ENCODE measurements at places on chromosomes 4 and X.

DNA sequence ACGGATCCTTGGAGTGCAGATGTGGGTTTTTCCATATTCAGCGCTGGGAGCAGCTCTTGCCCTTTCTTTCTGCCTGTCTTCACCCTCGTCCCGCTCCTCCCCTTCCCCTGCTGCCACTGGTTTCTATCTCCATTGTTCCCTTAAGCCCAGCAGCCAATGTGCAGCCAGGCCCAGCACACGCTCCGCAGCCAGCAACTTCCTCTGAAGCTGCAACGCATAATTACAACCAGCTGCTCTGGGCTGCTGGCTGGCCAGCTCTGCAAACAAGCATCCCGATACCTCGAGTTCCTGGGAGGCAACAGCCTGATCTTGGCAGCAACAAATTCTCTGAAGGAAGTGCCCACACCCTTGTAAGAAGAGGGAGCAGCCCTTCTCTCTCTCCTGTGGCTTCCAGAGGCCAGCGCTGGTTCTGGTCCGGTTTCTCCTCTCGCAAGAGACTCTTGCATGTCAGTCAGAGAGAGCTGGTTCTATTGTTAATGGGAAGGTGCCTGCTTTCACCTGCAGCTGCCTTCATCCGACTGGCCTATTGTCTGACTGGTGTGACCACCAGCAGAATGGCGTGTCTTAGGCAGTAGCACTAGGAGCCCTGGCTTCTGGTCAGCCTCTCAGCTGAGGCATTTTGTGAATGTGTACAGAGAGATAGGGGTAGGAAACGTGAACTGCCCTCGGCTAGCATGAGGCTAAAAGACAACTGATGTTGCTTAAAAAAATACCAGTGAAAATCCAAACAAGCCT lies 83.8 kb upstream of the MAML3 start:
- DNase-seq: no peak

- DNase-seq: no peak
Measured at GRCh38 chrX:71053217-71053621, 14.9 kb downstream of the SNX12 start.

DNA sequence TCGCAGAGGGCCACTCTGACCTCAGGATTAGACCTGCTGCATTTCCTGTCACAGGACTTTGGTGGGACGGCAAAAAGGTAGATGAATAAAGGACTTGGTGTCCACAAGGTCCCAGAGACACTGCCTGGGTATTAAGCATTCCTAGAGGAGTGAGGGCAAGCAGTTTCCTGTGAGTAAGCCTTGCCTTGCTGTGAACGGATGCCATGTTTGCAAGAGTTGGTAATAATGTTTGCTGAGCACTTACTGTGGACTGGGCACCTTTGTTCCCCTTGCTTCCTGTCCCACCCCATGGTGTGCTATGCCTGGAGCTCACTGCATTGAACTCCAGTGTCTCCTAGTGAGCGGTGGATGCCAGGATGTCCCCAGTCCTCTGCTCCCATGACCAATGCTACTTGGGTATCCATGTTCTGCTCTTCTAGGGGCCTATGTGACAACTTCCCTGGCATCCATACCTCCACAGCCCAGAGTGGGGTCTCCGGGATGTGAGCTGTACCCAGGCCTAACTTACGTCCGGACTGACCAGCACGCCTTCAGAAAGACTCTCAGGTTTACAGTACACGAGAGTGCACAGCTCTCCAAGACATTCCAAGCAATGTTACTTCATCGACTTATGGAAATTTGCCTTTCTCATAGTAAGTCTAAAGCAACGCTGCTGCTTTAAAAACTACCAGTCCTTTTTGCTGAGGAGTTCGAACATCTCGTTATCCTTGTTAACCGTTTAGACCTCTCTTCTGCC lies 95.5 kb upstream of the MSX1 start:
- DNase-seq: no peak

GRCh38 chr4:70901607-70901983 lies 574 bp upstream of the MOB1B start:
- DNase-seq: no peak

GRCh38 chrX:71919431-71919830 lies 8.8 kb downstream of the NHSL2 start:
- DNase-seq: no peak

DNA sequence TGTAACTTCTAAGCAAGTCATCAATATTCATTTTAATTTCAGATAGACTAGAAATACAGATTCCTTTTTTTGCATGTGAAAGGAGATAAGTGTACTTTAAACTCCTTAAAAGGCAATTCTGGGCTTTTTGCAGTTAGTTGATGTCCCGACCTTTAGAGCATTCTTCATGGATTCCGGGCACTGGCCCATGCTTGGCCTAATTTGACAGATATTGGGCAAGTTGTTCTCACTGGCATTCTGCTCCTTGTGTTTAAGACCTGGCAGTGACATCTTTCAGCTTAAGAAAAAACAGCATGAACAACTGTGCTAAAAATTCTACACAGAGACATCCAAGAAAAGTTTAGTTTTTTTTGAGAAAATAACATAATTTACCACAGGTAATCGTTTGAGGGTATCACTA lies 1037.2 kb downstream of the PCDH18 start:
- no peak for DNase-seq

GRCh38 chr4:73603854-73604584 lies 16.2 kb downstream of the RASSF6 start:
- DNase-seq: no peak

- no peak for DNase-seq
Measured at GRCh38 chrX:10564484-10564883, 55.9 kb downstream of the MID1 start.

GRCh38 chr4:143016171-143016570 lies 168.5 kb upstream of the USP38 start:
- no peak for DNase-seq

GRCh38 chr4:6563935-6564645 lies 10.9 kb upstream of the MAN2B2 start:
- no peak for DNase-seq

DNA sequence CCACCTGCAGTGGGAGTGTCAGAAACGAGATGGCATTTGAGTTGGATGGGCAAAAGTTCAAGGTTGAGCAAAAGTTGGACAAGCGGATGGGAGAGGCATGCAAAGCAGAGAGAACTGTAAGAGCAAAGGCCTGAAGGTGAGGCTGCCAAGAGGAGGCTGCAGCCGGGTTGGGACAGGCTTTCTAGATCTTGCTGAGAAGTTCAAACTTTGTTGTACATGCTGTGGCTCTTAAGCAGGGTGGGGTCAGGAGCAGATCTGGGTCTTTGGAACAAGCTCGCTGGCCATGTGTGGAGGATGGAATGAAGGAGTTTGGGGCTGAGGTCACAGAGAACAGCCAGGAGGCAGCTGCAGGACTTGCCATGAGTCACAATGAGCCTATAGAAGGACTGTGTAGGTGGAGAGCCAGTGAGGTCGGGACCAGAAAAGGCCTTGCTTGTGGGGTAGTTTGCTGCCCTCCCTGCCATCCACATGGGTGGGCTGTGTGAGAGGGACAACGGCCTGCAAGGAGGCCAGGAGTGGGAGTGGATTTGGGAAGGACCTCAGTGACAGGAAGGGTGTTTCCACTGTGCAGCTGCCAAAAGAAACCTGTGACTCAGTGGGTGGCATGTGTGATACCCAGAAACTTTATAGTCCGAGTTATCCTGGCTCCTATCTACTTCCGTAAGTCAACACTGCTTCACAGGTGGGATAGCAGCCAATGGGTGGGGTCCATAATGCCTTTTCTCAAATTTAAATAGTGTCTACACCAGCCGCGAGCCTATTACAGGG lies 210.4 kb downstream of the MID1IP1 start:
- DNase-seq: no peak

- DNase-seq: no peak
Measured at GRCh38 chr4:55546506-55546755, 278 bp downstream of the CLOCK start.

DNA sequence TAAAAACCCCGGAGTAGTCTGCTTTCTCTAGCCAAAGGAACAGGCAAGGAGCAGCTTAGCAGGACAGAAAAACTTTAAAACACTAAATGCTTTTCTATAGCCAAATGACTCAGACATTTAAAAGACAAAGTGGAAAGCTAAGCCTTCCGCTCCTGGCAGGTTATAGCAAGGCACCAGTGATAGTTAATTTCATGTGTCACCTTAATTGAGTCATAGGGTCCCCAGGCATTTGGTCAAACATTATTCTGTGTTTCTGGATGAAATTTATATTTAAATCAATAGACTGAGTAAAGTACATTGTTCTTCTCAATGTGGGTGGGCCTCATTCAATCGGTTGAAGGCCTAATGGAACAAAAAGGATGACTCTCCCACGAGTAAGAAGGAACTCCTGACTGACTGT lies 885.7 kb upstream of the ADGRL3 start:
- no peak for DNase-seq

DNA sequence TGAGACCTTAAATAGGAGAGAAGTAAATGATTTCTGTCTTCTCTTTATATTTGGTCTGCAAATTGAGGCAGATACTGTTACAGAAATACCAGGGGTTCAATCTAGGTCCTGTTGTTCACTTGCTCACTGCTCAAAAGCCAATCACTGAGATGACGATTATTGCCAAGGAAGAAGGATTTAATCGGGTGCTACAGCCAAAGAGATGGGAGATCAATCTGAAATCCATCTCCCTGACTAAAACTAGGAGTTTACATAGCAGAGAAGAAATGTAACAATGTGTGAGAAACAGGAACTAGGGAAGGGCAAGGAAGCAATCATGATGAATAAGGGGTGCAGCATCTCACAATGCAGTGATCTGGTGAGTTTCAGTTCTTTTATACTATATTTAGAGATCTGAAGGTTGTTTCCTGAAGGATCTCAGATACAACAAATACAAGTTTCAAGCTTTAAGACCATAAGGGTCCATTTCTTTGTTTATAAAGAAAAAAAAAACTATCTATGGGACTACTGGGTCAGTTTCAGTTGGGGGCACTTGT lies 117.9 kb upstream of the FAM9B start:
- DNase-seq: no peak

- DNase-seq: no peak
Measured at GRCh38 chr4:2944586-2945526, 18.4 kb downstream of the NOP14 start.

- DNase-seq: no peak
Measured at GRCh38 chr4:56424697-56425514, 10.5 kb downstream of the PPAT start.

DNA sequence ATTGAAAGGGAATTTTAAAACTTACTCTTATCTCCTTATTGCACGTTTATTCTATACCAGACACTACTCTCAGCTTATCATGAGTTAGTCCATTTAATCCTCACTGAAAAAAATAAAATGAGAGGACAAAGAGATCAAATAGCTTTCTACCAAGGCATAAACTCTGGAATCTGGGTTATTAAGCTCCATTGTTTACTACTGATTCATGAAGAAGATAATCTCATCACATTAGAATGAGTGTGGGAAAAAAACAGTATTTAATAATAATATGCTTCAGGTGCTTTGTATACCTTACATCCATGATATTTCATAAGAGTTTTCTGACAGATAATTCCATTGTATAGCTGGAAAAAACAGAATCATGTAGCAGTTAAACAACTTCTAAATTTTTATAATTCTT lies 1092.6 kb downstream of the TECRL start:
- no peak for DNase-seq

GRCh38 chr4:152698089-152698499 lies 18.3 kb upstream of the TMEM154 start:
- DNase-seq: no peak

- no peak for DNase-seq
Measured at GRCh38 chrX:96483647-96484160, 200.9 kb upstream of the DIAPH2 start.

DNA sequence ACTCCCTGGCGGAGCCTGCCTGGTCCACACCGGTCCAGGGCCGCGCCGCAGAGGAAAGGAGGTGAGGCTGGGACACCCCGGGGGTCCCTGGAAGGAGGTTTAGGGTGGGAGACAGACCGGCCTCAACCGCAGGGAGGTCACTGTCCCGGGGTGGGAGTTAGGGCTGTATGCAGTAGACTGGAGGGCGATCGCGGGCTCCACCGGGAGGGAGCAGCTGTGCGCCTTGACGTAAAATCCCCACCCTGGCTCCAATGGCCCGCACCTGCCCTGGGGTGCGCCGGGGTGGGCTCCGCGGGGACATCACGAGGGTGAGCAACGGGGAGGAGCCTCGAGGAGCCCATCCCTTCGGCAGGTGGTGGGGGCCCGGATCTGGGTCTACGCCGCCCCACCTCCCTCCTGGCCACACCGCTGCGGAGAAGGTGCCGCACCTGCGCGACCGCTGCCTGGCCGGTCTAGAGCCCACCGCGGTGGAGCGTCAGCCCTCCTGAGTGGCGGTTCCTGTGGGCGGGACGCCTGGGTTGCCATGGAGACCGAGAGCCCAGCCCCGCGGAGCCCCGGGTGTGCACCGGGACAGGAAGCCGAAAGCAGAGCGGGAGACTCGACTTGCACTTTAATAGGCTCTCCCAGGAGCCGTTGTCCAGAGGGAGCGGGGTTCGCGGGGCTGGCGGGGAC lies 105.1 kb downstream of the ADRA2C start:
- DNase-seq: peak; percentile 28

- no peak for DNase-seq
Measured at GRCh38 chr4:83207497-83208101, 77.0 kb downstream of the COQ2 start.

- no peak for DNase-seq
Measured at GRCh38 chr4:144449611-144450010, 196.3 kb upstream of the HHIP start.

DNA sequence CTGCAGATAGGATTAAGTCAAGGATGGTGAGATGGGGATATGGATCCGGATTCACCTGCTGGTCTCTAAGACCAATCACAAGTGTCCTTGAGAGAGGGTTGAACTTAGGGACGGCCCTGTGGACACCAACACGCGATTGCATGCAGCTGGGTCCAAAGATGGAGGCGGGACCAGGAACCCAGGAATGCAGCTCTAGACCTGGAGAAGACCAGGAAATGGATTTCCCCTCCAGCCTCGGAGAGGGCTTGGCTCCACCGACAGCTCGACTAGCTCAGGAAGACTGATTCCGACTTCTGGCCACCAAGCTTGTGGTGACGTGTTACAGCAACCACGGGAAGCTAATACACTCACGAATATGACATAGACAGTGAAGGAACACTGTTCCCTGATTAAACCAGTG lies 4.7 kb downstream of the C4orf50 start:
- DNase-seq: no peak

- DNase-seq: no peak
Measured at GRCh38 chr4:185472103-185472542, 590 bp upstream of the CCDC110 start.

DNA sequence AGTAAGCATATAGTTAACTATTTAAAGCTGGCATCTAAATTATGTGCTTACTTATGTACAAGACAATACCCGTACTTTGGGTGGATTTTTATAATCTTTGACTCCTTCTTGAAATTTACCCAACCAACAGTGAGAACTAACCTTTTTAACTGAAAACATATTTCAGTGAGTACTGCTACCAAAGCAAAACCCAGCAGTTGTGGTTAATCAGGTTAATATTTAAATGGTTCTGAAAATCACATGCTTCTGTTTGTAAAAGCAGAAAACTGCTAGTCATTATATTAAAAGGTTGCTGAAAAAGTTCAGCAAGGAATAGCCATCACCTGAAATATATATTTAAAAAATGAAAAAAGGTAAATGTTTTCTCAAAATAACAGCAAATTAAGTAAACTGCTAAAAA lies 20.0 kb downstream of the UBE2D3 start:
- no peak for DNase-seq

Measured in 8988T (cell line).